Vagina (tissue), 2 donors: ENCODE measurements at places on chromosomes 1 and 21.

GRCh38 chr1:221794079-221794670 lies 52.3 kb upstream of the DUSP10 start:
- no peak for DNase-seq

- no peak for DNase-seq
Observed at GRCh38 chr1:224783006-224783651, 146.3 kb upstream of the DNAH14 start.

DNA sequence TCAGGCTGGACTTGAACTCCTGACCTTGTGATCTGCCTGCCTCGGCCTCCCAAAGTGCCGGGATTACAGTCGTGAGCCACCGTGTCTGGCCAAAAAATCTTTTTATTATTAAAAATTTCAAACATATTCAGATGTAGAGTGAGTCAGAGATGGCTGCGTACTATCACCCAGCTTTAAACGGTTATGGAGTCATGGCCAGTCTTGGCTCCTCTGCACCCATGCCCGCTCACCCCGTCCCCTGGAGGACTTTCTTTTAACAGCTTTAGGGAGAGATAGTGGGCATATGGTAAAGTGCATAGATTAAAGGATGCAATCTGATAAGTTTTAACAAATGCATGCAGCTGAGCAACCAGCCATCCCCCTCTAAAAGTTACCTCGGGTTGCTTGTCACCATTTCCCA lies 51.8 kb downstream of the TNFRSF8 start:
- DNase-seq, result no peak

GRCh38 chr1:31712068-31712467 lies 8.3 kb upstream of the COL16A1 start:
- no peak for DNase-seq

DNA sequence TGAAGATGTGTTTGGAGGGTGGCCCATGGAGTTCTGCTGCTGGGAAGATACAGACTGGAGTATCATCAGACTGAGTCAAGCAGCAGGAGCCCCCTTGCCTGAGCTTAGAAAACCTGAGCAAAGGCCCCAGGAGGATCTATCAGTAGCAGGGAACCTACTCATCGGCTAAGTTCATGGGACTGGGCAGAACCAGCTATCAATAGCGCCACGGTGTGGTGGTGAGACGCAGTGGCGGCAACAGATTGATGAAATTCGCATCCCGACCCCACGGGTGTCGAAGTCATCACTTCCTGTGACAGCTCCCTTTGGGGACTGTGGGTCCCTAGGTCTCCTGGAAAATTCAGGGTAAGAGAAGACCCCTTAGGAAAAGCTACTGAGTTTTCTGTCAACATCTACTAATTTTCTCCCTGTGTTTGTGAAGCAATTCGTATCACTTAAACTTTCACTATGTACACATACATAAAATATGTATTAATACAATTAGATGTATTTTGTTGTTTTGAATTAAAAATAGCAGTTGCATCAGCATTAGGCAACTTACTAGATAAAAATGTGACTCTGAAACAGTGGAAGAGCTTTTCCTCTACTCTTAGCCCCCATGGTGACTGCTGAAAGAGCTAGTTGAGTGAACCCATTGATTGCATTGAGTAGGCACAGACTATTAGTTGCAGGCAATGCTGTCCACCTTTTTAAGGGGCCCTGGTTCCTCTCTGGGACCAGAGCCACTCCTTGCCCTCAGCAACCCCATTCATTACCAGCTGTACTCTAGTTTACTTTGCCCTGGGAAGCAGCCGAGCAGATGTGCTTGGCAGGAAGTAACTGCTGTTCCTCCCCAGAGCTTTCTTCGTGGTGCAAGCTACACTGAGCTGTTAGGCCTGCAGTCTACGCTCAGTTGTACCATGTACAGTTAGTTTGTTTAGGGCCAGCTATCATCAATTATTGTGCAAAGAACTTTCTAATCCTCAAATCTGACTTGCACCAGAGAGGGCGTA lies 7.3 kb upstream of the CACNA1S start:
- DNase-seq, result no peak

DNA sequence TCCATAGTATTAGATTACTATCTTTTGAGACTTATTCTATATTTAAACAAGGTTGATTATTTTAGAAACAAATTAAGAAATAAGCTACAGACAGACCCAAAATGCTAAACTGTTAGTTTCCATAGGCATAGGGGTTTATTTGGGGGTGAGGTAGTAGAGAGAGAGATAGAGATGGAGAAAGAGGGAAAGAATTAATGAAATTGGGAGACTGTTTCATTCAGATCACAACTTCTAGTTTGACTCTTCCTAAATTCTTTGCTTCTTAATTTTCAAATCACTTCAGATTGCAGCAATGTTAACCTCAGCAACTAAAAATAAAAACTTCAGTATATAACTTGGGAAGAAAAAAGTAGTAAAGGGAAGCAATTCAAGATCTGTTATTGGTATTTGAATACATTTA lies 3.4 kb downstream of the JUN start:
- DNase-seq, result no peak

- DNase-seq, result no peak
Observed at GRCh38 chr1:41379738-41380130, 18.5 kb downstream of the FOXO6 start.

DNA sequence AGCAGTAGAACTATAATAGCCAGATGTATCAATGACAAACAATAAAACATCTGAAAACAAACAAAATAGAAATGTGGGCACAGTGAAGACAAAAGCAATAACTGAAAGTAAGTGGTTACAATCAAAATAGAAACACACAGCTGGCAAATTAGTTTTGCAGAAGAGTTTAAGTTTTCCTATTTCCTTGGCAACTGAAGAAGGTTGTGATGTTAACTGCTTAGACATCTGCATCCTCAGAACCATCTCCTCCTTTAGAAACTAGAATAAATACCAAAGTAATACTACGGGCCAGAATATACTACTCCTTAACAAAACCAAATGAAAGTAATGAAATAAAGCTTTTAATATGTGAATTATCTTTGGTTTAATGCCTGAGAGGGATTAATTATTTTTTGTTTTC lies 605.5 kb downstream of the LTN1 start:
- DNase-seq, result no peak

- DNase-seq, result no peak
Observed at GRCh38 chr1:243416495-243416894, 160.7 kb downstream of the SDCCAG8 start.

DNA sequence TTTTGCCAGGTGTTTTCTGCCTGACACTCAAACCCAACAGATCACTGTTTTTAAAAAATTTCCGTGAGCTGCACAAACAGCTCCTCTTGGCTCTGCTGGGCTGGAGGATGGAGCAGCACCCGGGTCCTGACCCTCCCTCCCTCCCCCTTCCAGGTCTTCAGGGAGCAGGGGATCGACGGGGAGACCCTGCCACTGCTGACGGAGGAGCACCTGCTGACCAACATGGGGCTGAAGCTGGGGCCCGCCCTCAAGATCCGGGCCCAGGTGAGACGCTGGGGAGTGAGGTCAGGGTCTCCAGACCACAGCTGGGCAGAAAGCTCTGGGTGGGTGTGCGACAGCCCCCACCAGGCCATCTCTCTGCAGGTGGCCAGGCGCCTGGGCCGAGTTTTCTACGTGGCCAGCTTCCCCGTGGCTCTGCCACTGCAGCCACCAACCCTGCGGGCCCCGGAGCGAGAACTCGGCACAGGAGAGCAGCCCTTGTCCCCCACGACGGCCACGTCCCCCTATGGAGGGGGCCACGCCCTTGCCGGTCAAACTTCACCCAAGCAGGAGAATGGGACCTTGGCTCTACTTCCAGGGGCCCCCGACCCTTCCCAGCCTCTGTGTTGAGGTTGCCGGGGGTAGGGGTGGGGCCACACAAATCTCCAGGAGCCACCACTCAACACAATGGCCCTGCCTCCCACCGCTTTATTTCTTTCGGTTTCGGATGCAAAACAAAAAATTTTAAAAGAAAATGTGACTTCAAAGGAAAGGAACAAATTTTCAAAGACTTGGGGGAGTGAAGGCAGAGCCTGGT lies 15.3 kb downstream of the NOC2L start:
- no peak for DNase-seq

- DNase-seq, result no peak
Observed at GRCh38 chr1:151282883-151283725, 1.0 kb downstream of the ZNF687 start.

DNA sequence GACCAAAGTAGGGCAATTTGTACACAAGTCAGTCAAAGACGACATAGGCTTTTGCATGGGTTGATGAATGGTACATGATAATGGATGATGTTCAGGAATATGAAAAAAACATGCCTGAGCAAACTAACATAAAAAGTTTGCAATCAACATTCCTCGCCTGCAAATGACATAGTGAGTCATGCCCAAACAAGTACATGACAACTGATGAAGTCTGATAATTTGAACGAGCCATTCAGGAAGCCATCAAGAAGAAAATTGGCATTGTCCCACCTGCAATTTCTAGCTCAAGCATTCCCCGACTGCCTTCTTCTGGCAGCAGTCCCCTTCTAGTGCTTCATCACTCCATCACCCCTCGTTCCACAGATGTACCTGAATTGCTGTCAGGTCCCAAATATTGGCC lies 118.4 kb upstream of the NR5A2 start:
- DNase-seq, result no peak

DNA sequence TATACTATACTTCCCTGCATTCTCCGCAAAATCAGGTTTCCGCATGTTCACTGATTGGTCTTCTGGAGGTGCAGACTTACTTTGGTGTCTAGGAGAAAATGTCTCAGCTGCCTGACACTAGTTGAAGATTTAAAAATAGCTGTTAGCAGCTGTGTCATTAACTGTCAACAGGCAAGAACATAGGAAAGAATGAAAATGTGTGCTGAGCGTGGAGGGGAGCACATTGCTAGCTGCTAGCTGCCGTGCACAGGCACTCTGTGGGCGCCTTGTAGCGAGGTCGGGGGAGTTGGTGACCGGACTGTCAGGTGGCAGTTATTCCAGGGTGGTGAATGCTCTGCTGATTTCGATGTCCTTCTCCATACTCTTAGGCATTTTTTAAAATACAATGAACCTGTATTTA lies 5.2 kb downstream of the FAAH start:
- no peak for DNase-seq

- no peak for DNase-seq
Observed at GRCh38 chr1:202981939-202982338, 14.9 kb upstream of the CYB5R1 start.

DNA sequence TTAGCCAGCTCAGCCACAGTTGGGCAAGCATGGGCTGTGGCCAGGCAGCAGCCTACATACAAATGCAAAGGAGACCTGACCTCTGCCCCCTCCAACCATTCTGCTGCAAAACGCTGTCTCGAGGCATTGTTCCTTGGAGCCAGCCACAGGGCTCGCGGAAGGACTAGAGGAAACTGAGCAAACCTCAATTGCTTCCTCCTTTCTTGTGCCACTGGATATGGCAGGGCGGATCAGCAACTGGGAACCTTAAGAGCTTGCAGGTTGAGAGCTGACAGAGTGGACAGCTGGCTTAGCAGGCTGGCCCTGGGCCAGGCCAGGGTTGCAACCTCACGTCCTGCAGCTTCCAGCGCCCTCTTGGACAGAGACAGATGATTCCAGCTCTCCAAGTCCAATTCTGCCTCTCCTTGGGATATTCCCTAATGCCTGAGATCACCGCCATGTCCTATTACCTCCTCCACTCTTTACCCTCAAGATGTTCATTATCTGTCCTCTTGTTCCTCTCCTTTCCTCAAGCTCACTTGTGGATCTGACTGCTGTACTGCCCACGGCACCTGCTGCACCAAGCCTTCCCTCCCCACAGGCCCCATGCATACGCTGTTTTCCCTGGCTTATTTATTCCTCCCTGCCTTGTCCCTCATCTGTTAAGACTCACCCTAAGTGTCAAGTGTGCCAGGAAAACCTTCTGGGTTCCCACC lies 67.5 kb downstream of the SDC3 start:
- DNase-seq, result no peak

- DNase-seq, result no peak
Observed at GRCh38 chr1:29448456-29449235, 212.3 kb downstream of the PTPRU start.

DNA sequence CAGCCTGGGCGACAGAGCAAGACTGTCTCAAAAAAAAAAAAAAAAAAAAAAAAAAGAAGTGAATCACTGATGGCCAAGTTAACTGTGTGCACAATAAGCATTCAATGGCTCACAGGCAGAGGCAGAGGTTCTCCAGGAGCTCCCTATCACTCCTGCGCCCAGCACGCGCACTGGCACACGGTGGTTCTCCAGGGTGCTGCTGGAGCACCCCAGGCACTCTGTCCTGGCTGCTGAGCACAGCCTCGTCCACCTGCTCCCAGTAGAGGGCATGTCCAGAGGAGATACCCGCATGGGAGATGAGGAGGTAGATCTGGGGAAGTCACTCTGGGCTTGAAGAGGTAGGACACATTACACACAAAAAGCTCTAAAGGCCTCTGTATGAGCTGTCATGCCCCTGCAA lies 21.5 kb upstream of the NUP133 start:
- no peak for DNase-seq

DNA sequence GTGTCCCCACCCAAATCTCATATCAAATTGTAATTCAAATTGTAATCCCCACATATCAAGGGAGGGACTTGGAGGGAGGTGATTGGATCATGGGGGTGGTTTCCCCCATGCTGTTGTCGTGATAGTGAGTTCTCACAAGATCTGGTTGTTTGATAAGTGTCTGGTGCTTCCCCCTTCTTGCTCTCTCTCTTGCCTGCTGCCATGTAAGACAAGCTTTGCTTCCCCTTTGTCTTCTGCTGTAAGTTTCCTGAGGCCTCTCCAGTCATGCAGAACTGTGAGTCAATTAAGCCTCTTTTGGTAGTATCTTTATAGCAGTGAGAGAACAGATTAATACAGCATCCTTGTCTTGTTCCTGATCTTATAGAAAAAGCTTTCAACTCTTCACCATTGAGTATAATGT lies 6.5 kb upstream of the LRRC39 start:
- DNase-seq, result no peak
